ENCODE measurements at places on chromosomes 16 and 17.

DNA sequence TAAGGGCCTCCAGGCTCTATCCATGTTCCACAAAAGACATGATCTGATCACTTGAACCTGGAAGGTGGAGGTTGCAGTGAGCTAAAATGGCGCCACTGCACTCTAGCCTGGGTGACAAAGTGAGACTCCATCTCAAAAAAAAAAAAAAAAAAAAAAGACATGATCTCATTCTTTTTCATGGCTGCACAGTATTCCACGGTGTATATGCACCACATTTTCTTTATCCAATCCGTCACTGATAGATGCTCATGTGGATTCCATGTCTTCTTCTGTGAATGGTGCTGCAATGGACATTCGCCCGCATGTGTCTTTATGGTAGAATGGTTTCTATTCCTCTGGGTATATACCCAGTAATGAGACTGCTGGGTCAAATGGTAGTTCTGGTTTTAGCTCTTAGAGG lies 124.4 kb downstream of the ANKRD11 start:
- DNase-seq, result no peak

DNA sequence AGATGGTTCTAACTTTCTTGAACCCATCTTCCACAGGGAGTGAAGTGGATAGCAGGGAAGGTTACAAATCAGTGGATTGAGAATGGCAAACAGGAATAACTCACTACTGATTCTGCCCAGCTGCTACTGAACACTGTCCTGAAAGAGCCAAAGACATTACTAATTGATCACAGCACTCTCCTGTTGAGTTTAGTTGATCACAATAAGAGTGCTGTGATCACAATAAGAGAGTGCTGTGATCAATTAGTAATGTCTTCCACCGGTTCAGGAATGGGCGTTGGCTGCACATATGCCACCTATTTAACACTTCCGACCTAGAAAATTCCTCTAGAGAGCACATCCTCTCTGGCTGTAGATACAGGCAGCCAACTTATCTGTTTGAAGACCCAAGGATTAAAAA lies 11.4 kb downstream of the CFAP97D1 start:
- no peak for DNase-seq

DNA sequence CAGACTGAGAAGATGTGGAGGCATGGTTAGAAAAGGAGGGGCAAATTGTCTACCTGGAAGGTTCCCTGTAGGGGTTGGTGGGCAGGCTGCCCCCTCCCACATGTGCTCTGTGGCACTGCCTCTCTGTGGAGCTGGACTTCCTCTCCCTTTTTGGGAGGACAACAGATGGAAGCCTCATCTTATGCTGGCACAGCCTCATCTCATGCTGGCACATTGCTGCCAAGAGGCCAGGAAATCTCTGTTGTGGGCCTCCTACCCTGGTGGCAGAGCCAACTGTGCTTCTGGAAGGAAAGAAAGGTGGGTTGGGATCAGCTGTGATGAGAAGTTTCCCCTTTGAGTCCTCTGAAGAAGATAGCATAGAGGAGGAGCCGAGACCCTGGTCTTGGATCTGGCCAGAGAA lies 19.7 kb upstream of the BRD7 start:
- no peak for DNase-seq

GRCh38 chr17:5561736-5562571 lies 22.4 kb downstream of the NLRP1 start:
- DNase-seq, result no peak

- peak; percentile 49 for DNase-seq
Measured at GRCh38 chr16:68382296-68382718, 66.0 kb downstream of the SMPD3 start.

DNA sequence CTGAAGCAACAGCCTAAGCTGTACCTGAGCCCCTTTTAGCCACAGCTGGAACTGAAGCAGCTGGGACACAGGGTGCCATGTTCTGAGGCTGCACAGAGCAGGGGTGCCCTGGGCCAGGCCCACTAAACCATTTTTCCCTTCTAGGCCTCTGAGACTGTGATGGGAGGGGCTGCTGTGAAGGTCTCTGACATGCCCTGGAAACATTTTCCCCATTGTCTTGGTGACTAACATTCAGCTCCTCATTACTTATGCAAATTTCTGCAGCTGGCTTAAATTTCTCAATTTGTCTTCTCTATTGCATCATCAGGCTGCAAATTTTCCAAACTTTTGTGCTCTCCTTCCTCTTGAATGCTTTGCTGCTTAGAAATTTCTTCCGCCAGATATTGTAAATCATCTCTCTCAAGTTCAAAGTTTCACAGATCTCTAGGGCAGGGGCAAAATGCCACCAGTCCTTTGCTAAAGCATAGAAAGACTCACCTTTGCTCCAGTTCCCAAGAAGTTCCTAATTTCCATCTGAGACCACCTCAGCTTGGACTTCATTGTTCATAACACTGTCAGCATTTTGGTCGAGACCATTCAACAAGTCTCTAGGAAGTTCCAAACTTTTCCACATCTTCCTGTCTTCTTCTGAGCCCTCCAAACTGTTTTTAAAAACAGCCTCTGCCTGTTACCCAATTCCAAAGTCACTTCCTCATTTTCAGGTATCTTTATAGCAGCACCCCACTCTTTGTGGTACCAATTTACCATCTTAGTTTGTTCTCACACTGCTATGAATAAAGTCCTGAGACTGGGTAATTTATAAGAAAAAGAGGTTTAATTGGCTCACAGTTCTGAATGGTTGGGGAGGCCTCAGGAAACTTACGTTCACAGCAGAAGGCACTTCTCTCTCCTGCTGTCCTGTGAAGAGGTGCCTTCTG lies 49.8 kb downstream of the TMEM100 start:
- DNase-seq, result no peak

GRCh38 chr17:34601416-34601815 lies 22.0 kb downstream of the TMEM132E start:
- DNase-seq, result no peak

DNA sequence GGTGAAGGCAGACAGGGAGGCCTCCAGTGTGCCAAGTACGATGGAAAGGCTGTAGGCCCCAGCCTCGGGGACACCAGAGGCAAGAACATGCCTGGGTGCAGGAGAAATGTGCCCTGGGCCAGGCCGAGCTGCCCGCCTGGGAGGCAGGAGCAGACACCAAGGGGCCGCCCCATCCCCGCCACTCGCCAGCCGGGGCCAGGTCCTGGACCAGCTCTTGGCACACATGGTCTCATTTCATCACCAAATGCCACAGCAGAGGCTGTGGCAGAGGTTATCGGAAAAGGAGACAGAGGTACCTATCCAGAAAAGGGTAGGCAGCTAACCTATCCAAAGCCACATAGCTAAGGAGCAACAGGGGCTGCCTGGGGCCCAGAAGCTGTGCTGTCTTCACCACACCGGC lies 31.3 kb downstream of the PEMT start:
- no peak for DNase-seq
